ENCODE measurements at places on chromosomes 5 and 9.

DNA sequence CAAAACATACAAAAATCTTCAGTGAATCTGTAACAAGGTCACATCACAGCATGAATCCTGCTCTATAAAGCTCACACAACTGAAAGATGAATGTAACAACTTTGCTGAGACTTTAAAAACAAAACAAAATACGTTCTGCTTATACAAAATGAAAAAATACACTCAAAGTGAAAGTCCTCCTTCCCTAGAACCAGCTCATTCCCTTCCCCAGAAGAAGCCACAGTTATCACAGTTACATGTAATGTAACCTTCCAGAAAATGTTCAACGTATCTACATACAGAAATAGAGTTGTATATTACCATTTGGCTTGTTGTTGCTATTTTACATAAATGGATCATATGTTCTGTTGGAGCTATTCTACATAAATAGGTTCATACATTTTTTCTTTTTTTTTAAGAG is 2.6 kb downstream of the AUH start:
- no peak for DNase-seq

- no peak for DNase-seq
Observed at GRCh38 chr5:42351956-42352355, 71.3 kb upstream of the GHR start.

DNA sequence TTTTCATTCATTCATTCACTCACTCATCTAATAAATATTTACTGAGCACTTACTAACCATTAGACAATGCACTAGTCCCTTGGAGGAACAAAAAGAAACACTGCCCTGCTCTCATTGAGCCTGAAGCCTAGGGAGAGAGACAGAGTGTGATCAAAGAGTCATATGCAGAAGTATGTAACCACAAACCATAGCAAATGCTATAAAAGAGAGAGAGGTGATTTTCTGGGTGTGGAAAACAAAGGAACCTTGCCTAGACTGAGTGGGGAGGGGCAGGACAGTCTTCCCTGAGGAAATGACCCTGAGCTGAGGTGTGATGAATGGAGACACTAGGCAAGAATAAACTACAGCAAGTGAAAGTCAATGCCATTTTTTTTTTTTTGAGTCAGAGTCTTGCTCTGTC is 10.8 kb upstream of the ADRA1B start:
- DNase-seq: no peak

DNA sequence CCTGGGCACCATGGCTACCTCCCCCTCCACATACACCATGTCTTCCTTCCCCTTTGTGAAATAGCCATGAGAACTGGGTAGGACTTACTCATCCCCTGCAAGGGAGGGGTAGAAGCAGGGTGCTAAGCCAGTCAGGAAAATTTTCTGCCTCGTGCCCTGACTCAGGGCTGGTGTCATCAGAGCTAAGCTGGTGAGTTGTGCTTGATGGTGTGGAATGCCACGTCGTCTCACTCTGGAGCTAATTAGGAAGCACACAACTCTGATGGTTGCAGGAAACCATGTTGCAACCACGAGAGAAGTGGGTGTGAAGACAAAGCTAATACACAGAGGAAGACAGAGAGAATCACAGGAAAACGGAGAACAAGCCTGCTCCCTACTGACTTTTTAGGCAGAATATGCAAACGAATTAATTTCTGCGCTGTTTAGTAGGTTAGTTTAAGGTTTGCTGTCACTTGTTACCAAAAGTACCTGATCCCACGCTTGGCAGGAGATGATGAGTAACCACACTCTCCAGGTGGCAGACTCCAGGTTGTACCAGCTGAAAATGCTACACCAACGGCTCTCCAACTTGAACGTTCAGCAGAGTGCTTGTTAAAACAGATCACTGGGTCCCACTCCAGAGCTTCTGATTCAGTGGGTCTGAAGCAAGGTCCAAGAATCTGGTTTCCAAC is 54.5 kb downstream of the STK10 start:
- DNase-seq: no peak

DNA sequence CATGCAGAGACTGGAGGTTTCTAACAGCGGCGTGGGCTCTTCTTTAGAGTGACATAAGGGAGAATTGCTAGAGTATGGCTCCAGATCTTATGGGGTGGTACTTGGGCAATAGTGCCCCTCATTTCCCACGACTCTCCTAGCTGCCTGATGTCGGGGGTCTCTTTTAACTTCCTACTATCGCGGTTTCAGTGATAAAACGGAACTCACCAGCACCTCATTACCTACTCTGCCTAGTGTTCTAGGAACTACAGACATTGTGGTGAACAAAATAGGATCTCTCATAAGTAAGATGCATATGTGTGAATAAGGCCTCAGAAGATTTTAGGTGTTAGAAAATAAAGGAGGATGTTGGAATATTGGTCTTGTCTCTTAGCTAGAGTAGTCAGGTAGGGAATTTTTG is 1.1 kb downstream of the ICE1 start:
- DNase-seq: no peak

DNA sequence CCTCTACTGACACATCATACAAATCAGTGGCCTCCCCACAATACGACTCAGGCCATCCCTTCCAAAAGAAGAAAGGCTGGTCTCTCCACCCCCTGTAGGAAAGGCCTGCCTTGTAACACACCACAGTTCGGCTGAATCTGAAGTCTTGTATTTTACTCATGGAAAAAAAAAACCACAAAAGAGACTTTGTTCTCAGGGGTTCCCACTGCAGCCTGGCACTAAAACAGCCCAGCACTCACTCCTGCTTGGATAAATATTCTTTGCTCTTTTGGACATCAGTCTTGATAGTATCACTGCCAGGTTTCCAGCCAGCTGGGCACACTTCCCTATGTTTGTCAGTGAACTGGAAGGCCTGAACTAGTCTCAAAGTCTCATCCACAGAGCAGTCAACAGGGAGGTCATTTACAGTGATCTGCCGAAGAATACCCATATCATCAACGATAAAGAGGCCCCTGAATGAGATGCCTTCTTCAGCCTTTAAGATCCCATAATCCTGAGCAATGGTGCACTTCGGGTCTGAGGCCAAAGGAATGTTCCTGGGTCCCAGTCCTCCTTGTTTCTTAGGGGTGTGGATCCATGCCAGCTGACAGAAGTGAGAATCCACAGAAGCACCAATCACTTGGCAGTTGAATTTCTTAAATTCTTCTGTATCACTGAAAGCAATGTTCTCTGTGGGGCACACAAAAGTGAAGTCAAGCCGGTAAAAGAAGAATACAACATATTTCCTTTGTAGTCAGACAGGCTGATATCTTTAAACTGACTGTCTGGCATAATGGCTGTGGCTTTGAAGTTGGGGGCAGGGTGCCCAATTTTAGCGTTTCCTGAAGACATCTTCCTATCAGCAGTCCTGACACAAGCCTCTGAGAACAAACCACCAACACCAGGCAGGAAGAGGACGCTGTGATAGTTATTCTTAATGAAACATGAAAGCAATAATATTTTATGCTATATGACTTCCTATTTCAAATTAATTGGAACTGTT is 198.1 kb downstream of the LURAP1L start:
- peak; percentile 49 for DNase-seq

GRCh38 chr9:18189871-18190670 is 283.9 kb upstream of the ADAMTSL1 start:
- DNase-seq: no peak

GRCh38 chr5:143196601-143197259 is 206.8 kb downstream of the NR3C1 start:
- DNase-seq: no peak

DNA sequence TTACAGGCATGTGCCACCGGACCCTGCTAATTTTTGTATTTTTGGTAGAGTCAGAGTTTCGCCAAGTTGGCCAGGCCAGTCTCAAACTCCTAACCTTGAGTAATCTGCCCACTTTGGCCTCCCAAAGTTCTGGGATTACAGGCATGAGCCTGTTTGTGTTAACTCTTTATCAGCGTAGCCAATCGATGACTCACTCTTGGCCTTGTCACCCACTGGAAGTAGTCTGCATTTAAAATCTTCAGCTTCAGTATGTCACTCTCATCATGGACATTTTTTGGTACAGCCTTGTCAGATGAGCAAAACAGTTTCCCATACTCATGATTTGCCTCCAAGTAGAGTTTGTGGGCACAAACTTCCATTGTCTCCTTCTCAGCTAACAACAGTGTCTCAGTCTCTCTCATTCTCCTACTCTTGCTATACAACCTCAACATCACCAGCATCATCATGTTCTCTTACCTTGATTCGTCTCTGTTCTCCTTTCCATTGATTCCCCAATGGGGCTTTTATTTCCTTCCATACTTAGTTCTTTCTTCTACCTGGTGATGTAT is 22.5 kb downstream of the MUSK start:
- no peak for DNase-seq

DNA sequence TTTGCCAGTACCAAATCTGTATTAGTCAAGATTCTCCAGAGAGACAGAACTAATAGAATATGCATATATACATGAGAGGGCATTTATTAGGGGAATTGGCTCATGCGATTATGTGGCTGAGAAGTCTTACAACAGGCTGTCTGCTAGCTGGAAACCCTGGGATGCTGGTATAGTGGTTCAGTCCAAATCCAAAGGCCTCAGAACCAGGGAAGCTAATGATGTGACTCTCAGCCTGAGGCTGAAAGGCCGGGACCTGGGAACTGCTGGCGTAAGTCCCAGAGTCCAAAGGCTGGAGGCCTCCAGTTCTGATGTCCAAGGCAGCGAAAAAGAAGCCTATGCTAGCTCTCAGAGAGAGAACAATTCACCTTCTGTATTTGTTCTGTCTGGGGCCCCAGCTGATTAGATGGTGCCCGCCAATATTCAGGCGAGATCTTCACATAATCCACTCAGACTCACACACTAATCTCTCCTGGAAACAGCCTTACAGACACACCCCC is 84.1 kb downstream of the KIAA1958 start:
- peak; percentile 39 for DNase-seq

GRCh38 chr5:116576053-116576713 is 1.6 kb upstream of the SEMA6A start:
- DNase-seq: peak; percentile 47

Measured in C1 segment of cervical spinal cord (tissue), 14 donors.